ENCODE measurements at places on chromosomes 4 and X.

DNA sequence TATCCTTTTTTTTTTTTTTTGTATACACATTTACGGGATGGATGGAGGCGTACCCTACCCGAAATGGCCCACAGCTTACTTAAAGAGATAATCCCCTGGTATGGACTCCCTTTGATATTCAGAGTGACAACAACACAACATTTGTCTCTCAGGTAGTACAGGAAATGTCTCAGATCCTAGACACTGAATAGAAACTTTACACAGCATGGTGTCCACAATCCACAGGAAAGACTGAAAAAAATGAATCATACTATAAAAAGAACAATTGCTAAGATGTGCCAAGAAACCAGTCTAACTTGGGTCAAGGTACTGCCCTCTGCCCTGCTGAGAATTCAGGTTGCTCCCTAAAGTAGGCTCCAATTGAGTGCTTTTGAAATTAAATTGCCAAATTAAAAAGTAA, 100.8 kb upstream of the LANCL3 start:
- no peak for DNase-seq

- DNase-seq, result no peak
Observed at GRCh38 chr4:55910140-55910539, 38.6 kb upstream of the CEP135 start.

GRCh38 chr4:158782551-158783360, 13.9 kb downstream of the FNIP2 start:
- no peak for DNase-seq

GRCh38 chr4:154025110-154025509, 236.2 kb upstream of the SFRP2 start:
- DNase-seq, result no peak

DNA sequence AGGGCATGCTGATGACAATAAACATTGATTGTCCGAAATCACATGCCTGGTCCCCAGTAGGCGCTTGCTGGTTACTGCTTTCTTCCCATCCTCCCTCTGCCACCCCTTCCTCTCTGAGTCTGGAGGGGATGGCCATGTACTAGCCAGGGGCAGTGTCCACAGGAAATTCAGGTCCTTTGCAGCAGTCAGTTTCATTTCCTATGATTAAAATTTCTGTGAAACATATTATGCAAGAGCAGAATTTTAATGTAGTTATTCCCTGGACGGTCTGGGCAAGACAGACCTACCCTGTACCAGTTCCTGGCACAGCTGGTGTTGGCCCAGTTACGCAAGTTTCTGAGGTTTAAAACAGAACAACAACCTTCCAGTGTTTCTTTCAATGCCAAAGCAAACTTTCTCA, 28.2 kb upstream of the TLR2 start:
- DNase-seq, result no peak

DNA sequence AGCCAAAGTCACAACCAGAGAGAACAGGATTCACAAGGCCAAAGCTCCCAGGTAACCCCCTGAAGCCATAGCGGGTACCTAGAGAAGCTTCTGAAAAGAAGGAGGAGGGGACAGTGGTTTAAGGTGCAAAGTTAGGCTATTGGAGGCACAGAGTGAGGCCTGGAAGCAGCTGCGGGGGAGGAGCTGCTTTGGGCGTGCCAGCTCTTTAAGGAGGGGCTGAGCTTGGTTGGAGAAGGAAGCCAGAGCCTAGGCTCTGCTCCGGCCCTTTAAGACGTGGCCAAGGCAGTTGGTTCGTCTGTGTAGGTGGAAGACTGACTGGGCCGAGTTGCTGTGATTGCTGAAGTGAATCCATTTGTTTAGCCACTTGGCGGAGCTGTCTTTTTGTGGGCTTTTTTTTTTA, 1.5 kb downstream of the KLF8 start:
- DNase-seq, result no peak

DNA sequence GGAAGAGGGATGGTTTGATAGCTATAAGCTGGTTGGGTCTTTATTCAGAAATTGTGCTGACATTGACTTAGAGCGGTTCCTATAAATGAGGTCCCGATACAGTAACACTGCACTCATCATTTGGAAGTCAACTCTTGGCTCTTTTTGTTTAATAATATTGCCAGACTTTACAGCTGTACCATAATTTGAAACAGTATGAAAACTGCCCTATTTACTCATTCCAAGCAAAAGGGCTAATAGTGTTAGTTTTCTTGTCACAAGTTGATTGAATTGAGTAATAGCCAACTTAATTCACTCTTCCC, 128.4 kb upstream of the LIMCH1 start:
- DNase-seq, result no peak

DNA sequence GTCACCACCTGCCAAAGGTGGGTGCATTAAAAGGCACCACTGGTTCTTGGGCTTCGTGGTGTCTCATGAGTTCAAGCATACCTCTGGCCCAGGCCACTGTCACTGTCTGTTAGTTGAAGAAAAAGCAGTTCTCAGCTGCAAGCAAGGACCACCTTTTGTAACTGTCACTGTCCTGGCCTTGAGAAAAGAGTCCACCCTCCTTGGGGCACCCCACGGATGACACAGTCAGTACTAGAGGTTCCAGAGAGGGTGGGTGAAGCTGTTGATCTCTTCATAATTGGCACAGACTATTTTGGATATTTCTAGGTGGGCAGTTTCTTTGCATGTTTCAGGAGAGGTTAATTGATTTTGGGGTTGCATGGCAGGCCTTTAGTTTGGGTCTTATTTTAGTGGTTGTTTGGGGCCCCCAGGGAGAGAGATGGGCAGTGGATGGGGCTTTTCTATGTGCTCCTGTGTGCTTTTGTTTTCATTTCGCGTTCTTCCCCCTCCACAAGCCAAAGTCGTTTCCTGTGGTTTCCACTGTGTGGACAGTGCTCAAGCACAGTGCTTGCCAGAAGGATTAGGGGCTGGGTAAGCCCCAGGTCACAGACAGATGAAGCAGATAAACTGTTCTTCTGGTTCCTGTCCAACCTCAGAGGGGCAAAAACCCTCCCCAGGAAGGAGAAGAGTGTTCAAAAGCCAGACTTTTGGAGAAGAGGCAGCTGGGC, 156.2 kb upstream of the PPP1R2C start:
- no peak for DNase-seq
